ENCODE measurements at places on chromosomes 7 and 10.

DNA sequence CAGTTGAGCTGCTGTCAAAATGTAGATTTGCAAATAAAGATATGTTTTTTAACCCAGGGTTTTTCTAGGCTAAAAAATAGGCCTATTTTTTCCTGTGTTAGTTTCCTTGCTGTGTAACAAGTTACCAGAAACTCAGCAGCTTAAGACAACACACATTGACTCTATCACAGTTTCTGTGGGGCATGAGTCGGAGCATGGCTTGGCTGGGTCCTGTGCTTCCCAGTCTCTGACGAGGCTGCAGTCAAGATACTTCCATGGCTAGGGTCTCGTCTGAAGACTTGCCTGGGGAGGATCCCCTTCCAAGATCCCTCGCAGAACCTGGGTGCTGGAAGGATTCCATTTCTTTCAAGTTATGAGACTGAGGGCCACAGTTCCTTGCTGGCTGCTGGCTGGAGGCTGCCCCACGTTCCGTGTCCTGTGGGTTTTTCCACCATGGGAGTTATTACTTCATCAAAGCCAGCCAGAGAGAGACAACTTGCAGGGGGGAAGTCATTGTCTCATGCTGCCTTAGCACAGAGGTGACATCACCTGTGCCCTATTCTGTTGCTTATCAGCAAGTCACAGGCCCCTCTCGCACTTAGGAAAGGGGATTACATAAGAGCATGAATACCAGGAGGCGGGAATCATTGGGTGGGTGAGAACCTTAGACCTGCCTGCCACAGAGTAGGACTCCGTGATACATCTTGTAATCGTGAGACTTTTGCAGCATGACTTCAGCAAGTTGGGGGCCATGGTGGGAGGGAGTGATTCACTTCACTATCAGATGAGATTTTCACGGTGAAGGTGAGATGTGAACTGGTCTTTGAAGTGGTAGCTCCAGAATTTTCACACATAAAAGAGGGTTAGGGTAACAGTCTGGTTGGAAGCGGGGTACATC is 77.9 kb downstream of the CCNY start:
- DNase-seq, result no peak

DNA sequence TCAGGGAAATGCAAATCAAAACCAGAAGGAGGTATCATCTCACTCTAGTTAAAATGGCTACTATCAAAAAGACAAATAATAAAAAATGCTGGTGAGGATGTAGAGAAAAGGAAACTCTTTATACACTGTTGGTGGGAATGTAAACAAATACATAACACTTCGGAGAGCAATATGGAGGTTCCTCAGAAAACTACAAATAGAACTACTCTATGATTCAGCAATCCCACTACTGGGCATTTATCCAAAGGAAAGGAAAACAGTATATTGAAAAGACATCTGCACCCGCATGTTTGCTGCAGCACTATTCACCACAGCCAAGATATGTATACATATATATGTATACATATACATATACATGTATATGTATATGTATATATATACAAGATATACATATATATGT is 94.2 kb downstream of the C10orf90 start:
- no peak for DNase-seq

DNA sequence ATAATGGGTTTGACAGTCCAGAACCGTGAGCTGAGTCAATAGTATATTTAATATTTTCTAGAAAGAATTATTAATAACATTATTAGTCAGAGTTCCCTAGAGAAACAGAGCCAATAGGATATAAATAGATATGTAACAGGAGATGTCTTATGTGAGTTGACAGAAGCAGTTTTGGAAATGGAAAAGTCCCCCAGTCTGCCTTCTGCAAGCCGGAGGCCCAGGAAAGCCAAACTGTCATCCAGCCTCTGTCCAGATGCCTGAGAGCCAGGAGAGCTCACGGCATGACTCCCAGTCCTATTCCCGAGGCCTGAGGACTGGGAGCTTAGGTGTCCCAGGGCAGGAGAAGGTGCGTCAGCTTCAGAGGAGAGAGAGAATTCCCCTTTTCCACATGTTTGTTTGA is 286.4 kb upstream of the ADARB2 start:
- DNase-seq, result no peak

DNA sequence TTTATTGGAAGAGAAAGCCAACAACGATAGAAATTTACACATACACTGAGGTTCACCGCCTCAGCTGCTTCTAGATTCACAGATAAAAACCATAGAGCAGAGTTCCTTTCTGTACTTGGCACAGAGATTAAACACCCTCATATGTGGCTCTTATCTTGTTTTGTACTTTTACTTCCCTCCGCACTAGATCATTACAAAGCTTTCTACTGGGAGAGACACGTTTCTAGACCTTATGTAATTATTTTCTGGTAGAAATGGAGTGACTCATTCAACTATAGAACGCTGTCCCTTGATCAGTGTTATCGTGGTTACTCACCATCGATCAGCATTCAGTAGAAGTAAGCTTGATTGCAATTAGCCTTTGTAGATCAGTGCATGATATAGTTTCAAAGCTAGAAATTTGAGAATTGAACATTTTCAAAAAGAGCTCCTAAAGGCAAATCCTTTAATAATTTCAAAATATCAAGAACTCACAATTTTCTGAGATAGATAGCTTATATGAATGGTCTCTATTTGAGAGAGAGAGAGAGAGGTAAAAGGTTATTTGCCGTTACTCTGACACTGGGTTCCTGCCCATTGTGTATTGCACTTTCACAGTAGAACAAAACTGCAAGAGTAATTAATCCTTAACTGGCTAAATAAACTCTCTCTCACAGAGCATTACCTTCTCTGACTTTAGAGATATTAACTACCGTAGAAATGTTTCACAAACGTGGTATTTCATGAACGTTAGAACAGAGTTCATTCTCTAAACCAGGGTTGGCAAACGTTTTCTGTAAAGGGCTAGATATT is 26.1 kb upstream of the DNAJC1 start:
- no peak for DNase-seq

DNA sequence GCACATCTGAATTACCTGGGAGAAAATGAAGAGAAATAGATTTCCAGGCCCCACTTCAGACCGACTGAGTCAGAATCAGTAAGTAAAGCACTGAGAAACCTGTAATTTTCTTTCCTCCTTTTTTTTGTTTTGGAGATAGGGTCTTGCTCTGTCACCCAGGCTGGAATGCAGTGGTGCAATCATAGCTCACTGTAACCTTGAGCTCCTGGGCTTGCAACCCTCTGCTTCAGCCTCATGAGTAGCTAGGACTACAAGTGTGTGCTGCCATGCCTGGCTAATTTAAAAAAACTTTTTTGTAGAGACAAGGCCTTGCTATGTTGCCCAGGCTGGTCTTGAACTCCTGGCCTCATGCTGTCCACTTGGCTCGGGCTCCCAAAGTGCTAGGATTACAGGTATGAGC is 260.2 kb downstream of the STK31 start:
- no peak for DNase-seq

DNA sequence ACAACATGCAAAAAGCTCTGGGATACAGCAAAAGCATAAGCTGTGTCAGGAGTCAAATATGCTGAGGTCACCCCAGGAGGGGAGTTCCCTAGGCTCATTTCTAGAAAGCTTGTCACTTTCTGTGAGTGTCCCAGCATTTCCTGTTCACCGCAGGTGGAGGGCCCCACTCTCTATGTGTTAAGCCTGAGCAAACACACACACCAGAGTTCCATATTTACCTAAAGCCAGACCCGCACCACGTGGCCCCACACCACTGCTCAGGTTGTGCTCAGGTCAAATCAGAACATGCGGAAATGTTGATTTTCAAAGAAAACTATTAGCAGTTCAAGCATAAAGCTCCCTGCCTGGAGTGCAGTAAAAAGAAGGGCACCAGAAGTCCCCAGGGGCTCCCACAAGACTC is 259.6 kb upstream of the PPP2R2D start:
- DNase-seq, result no peak

DNA sequence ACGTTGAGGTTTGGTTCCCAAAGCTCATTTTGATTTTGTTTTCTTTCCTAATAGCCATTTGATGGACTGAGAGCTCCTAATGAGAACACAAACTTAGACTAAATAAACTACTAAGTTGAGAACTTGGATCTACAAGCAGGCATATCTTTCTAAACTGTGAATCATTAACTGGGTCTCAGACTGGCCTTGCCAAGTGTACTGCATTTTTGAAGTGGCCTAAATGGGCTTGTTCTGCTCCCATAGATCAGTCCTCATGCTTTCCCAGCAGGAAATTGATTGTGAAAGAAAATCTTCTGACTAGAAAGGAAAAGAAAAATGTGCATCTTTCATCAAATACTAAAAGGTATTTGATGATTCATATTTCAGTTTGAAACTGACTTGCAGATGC is 46.7 kb upstream of the RBM33 start:
- no peak for DNase-seq

GRCh38 chr10:63247771-63248170 is 114.6 kb downstream of the NRBF2 start:
- no peak for DNase-seq

DNA sequence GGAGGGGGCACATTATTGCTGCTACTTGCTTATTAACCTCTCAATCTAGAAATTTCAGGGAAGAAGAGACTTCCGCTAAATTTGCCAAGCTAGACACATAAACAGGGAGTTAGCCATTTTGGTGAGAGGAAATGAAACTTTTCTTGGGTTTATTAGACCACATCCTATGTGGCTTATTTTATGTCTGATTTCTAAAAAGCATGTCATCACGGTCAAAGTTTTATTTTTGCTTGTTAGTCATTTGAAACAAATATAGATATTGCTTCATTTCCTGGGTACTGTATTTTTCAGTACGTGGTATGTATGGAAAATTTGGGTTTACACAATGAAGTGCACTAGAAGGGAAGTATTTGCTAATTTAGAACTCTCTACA is 144.1 kb downstream of the TCF7L2 start:
- no peak for DNase-seq

GRCh38 chr7:106260136-106260561 is 24.6 kb downstream of the NAMPT start:
- DNase-seq, result no peak

DNA sequence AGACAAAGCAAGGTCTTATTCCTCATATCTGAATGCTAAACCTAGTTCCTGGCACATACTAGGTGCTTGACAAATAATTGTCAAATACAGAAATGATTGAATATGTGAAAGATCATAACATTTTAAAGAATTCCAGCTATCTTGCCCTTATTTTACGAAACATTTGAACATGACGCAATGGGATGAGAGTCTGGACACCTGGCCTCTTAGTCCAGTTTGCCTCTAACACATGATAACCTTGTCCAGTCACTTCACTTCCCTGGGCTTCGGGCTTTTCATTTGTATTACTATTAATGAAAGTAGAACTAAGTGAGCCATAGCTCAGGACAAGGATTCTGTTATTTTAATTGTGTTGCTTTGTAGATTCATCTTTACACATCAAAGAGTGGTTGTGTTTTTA is 32.6 kb downstream of the PNLIPRP3 start:
- no peak for DNase-seq

DNA sequence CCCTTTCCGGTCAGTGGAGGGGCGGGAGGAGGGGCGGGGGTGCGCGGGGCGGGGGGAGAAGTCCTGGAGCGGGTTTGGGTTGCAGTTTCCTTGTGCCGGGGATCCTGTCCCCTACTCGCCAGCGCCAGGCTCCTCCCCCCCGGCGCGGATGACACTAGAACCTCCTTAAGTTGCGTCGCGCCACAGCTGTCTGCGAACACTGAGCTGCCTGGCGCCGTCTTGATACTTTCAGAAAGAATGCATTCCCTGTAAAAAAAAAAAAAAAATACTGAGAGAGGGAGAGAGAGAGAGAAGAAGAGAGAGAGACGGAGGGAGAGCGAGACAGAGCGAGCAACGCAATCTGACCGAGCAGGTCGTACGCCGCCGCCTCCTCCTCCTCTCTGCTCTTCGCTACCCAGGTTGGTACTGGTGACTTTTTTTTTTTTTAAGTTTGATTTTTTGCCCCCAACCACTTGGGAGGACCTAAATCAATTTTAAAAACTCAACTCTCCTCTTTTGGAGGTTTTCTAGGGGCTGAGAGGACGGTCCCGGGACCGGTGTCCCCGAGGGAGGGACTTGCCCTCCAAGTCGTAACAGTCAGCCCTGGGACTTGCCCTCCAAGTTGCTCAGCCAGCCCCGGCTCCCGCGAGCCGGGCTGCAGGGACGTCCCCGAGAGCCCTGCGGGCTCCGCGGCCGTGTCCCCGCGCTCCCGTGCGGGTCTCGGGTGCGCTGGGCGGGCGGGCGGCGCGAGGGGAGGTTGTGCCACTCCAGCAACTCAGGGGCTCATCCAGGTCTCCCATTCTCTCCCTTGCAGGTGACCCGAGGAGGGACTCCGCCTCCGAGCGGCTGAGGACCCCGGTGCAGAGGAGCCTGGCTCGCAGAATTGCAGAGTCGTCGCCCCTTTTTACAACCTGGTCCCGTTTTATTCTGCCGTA is at the start of gene GATA3:
GATA3 (plus strand) TSS at position 195 of the 914 bp plus-strand sequence. CDS start 968 bp downstream, outside the sequence.
- peak; percentile 57 for DNase-seq

GRCh38 chr10:5553400-5554170 is 28.8 kb downstream of the CALML3 start:
- no peak for DNase-seq

GRCh38 chr7:88357294-88357693 is 50.6 kb upstream of the STEAP4 start:
- no peak for DNase-seq

GRCh38 chr10:70530315-70530714 is 51.7 kb downstream of the PALD1 start:
- DNase-seq, result no peak

DNA sequence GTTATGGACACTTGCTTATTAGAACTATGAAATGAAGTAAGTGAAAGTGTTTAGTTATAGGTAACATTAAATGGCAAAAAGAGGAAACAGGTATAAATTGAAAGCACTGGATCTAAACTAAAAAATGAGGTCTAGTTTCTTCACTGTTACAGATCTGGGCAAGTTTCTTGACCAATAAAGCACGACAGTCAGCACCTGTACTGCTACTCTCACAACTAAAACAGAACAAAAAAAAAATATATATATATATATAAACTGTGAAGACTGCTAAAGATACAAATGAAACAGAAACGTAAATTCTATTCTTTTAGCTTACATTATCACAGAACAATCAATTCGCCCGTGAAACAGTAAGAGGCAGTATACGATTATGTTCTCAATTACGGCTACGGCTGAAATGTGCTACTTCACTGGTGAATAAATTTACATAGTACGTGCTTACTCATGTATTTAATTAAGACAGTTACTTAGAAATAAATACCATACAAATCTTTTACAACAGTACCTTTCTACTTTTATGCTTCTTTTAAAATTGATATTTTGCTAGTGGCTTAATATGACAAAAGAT is 4.2 kb downstream of the AHR start:
- DNase-seq, result no peak

DNA sequence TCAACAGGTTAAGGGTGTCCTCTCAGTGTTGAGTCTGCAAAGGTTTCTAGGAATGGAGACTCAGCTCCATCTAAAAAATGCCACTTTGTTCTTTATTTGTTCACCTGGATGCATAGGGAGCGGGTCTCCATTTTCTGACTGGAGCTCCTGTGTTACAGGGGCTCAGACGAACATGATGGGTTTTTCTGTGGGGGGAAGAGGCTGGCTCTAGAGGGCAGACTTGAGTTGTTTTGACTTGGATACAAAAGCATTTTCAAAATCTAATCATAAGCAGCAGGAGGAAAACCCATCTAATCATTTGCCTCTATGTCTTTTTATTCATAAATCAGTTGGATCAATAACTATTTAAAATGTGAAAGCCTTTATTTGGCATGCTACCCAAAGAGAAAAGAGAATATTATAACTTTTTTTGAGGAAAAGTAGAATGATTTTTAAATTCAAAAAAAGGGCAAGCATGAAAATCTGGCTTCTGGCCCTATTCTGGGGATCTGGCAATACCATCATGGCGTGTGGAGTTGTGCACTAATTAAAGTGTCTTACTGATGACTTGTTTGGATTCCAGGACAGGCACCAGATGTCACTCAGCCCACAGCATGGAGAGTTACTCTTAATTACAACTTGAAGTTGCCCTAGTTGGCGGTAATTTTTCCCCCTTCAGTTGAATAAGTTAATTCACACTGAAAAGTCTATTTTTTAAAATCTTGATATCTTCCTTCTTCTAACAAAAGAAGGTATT is 594.9 kb downstream of the REEP3 start:
- DNase-seq, result no peak
